Stimulated activated CD8-positive, alpha-beta memory T cell treated with anti-CD3 and anti-CD28 coated beads, Interleukin-4, amount 100 ng/mL, for 1 hour (primary cell): ENCODE measurements at places on chromosomes 5 and 9.
A peak's percentile ranks its signal among the peaks of the same experiment; 100 is the strongest.

DNA sequence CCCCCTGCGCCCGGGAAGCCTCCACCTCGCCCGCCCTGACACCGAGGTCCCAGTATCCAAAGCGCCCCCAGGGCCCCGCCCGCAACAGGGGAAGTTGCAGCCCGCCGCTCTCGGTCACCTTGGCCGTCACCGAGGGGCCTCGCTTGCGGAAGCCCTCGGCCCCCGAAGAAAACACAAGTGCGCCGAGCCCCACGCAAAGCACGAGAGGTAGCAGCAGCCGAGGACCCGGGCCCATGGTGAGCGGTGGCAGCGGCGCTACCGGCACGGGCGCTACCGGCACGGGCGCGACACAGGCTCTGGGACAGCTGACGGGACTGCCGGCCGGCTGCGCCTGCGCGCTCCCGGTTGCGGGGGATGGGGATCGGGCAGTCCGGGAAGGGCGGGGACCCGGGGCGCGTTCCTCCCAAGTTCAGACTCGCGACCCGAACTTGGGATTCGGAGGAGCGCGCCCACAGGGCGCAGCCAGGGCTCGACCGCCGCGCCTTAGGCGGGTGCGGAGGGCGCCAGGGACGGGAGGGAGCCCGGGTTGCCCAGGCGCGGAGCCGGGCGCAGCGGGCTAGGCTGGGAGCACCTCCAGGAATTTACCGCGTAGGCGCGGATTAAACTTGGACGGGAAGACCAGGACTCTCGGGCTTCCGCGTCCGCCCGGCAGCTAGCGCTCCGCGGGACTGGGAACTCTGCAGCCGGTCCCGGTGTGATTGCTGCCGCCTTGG, at the start of gene PPIC:
Gene PPIC, minus strand, starts transcription at position 335 of the 713 bp plus-strand sequence. Its CDS starts 100 bp downstream, at position 235.
- DNase-seq = no peak

- DNase-seq = no peak
Observed at GRCh38 chr9:89885156-89885555, 280.3 kb downstream of the GADD45G start.

GRCh38 chr5:151253605-151253950, 593 bp downstream of the GM2A start:
- no peak for DNase-seq

DNA sequence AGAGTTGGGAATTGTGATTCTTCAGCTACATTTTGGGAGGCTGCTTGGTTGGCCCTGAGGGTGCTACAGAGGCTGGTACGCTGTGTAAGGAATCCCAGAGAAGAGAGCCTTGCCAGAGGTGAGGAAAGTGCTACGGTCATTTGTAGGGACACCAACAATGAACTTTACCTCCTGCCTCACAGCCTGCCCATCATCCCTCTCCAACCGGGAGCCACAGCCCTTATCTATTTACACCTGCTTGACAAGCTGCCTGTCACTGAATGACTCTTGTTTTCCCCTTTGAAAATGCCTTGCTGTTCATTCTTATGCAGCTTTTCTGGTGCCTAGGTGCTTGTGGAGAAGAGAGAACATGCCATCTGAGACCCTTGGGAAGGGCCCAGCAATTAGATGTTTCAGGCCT, 110.8 kb downstream of the PCSK1 start:
- DNase-seq = no peak

GRCh38 chr5:66742083-66742895, 146.1 kb downstream of the MAST4 start:
- DNase-seq = no peak

DNA sequence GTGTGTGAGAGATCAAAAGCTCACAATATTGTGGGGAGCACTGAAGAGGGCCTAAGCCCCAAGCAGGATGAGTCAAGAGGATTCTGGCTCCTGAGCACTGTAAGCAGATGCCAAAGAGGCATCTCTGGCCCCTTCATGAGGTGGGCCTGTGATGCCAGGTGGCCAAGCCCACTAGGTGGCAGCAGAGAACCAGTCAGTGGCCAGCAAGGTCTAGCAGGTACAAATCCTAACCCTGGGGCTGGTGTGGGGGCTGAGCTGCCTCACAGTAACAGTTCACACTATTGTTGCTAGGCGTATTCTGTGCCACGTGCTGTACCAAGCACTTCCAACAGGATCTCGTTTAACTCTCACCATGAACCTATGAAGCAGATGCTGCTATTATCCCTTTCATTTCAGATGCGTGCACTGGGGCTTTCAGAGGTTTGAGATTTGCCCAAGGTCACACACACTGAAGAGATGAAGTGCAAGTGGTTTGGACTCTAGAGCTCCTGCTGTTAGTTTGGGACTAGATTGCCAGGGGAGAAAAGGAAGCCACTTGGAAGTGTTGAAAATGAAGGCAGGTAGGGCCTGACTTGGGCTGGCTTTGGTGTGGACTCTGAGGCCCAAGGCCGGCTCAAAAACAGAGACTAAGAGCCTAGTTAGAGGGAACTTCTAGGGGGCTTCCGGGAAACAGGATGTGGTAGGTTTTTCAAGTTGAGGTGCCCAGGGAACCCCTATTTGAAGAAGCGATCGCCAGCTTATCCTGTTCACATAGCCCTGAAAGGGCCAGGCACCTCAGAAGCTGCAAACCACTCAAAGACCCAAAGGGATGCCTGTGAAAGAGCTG, 4.4 kb upstream of the MLANA start:
- DNase-seq = peak; percentile 68

GRCh38 chr5:31273631-31274378, 80.3 kb downstream of the CDH6 start:
- DNase-seq = no peak

DNA sequence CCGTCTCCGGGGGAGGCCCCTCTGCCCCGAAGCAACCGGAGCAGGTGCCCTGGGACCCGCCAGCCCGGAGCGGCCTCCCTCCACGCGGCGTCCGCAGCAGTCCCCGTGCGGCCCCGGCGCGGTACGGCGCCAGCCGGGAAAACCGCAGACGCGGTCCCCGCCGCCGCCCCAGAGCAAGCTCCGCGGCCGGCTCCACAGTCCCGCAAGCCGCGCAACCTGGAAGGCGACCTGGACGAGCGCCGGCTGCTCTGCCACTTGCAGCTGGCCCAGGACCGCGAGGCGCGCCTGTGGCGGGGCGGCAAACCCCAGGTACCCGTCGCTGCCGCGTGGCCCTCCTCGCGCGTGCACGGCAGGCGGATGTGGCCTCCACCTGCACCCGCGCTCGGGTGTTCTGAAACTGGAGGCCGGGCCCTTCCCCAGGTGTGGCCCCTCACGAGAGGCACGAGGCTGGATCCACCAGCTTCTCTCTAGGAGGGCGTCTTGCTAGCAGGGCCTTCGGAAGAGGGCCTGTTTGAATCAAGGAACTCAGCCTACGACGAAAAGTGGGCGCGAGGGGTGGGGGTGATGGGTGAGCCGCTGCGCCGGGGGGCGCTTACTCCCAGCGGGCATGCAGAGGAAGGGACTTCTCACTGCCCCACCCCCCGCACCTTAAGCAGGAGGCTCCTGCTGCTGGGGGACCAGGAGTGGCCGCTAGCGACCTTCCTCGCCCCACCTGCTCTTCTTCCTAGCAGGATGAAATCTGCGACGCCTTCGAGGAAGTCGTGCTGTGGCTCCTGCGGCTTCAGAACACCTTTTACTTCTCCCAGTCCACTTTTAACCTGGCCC, 602 bp downstream of the CCNI2 start:
- DNase-seq = no peak

DNA sequence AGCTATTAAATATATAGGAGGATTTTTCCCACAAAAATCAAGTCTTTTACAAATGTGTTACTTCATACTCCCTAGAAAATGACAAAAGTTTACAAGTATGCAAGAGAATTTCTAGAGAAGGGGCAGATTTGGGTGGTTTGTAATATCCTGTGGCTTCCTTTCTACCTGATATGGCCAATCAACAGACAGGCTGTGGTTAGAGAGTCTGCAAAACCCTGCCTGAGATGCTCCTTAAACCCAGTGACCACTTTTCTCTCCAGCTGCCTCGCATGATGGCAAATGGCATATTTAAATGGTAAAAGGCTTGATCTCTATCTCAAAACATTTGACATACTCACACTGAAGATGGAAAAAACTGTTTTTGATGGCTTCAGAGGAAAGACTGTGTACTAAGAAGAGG, 550.1 kb upstream of the ZNF462 start:
- no peak for DNase-seq

DNA sequence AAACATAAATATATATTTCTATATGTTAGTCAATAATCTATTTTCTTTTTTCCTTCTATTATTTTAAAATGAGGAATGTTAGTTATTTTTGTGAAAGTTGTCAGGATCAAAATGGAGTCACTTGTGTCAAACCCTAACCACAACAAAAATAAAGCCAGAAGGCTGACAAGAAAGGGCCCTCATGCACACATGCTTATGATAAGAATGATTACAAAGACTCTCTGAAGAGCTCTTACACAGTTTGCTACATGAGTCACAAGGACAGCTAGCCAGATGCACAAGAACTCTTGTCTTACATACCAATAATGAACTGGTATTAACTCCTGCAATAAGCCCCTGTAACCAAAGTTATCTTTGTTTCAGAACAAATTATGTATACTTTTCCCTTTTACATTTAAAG, 64.7 kb downstream of the GGTA1 start:
- DNase-seq = no peak

GRCh38 chr5:177538876-177539275, 15.5 kb downstream of the FAM193B start:
- no peak for DNase-seq

GRCh38 chr5:170111088-170111785, 5.5 kb downstream of the FOXI1 start:
- no peak for DNase-seq

- no peak for DNase-seq
Observed at GRCh38 chr5:14686517-14686916, 22.0 kb downstream of the OTULIN start.

DNA sequence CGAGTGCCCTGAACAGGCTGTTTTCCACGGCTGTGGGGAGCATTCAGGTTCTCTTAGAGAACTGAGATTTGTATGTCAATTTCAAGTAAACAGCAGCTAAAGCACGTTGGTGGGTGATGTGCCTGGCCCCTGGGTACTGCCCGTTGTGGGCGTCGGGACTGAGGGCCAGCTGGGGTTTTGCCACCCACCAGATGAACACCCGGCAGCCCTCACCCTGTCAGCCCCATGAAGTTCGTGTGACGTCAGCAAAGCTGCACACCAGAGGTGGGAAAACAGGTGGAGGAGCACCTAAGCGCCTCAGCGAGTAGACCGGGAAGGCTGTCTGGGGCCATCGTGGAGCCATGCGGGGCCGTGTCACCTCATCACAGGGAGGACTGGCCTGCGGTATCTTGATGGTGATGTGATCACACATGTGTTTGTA, 9.2 kb downstream of the CEP72 start:
- no peak for DNase-seq

- no peak for DNase-seq
Observed at GRCh38 chr9:105432247-105432842, 15.5 kb upstream of the FSD1L start.

DNA sequence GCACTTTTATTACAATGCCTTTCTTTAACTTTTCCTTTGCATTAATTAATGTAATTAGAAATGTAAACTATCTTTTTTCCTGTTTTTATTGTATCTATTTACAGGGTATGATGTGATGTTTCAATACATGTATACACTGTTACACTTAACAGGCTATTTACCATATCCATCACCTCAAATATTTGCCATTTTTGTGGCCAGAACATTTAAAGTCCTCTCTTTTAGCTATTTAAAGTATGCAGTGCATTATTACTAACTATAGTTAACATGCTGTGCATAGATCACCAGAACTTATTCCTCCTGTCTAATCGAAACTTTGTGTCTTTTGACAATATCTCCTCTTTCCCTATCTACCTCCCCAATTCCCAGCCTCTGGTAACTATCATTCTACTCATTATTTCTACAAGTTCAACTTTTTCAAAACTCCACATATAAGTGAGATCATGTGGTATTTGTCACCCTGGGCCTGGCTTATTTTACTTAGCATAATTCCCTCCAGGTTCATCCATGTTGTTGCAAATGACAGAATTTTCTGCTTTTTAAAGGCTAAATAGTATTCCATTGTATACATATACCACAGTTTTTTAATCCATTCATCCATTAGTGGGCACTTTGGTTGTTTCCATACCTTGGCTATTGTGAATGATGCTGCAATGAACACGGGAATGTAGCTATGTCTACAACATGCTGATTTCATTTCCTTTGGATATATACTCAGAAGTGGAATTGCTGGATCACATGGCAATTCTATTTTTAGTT, 32.8 kb downstream of the OR2K2 start:
- no peak for DNase-seq

DNA sequence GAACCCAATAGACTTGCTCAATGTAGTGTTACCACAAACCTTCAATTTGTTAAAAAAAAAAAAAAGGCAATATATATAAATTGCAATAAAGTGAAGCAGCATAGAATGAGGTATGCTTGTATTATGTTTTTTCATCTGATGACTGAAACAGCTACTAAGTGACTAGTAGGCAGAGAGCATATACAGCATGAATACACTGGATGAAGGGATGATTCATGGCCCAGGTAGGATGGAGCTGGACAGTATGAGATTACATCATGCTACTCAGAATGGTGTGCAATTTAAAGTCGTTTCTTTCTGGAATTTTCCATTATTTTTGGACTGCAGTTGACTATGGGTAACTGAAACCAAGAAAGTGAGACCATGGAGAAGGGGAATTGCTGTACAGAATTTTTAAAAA, 161.2 kb downstream of the GNA14 start:
- no peak for DNase-seq

- DNase-seq = no peak
Observed at GRCh38 chr5:115375893-115376292, 79.4 kb upstream of the CCDC112 start.

GRCh38 chr5:175694371-175695160, 36.7 kb downstream of the HRH2 start:
- no peak for DNase-seq

GRCh38 chr9:131523086-131523388, 8.0 kb downstream of the UCK1 start:
- no peak for DNase-seq

DNA sequence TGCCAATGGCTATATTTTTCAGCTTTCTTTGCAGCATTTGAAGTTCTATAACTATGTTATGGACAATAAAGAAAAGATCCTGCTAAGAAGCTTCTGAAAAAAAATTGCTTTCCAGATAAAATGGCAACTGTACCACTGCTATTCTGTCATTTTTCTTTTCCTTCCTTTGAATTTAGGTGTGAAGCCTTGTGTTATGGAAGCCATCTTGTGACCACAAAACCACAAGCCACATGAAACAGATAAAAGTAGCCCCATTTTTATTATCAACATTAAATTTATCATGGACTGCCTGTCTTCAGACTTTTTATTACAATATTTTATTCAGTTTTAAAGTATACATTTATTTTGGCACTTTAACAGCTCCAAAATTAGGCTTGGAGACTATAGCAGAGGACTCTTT, 289.9 kb upstream of the ACTBL2 start:
- DNase-seq = no peak

- DNase-seq = peak; percentile 48
Observed at GRCh38 chr9:127578952-127579853, 32.9 kb upstream of the STXBP1 start.
